Caki2 (cell line): ENCODE measurements at places on chromosomes 4 and X. TPM values are rescaled to one million over a fixed set of nuclear protein-coding genes. Genes with fewer than 3 reads are reported as not detected.

The UGT2B17 gene
- not detected in 2 replicates for total RNA-seq

The RASSF6 gene
- total RNA-seq, result 0.52 and 1.0 TPM in 2 replicates

The GASK1B gene
- total RNA-seq, result 44.9 and 84.5 TPM in 2 replicates

The PLP1 gene
- not detected in 2 replicates for total RNA-seq

The CDKL2 gene
- total RNA-seq, result 1.8 and 5.7 TPM in 2 replicates

The GPC3 gene
- not detected in 2 replicates for total RNA-seq

The GPC4 gene
- 1.0 and 1.5 TPM in 2 replicates for total RNA-seq

The GLRB gene
- total RNA-seq, result not detected in 2 replicates

The NAT8L gene
- 2.7 and 3.0 TPM in 2 replicates for total RNA-seq

The MAP9 gene
- not detected in 2 replicates for total RNA-seq

The DAPP1 gene
- total RNA-seq, result not detected in 2 replicates

The ENPEP gene
- total RNA-seq, result 3.8 and 5.0 TPM in 2 replicates

The CCKAR gene
- total RNA-seq, result not detected in 2 replicates

The MAGEC1 gene
- total RNA-seq, result not detected in 2 replicates
